Left forelimb (tissue), 1 donor: ENCODE measurements at places on chromosomes 5 and 9.

DNA sequence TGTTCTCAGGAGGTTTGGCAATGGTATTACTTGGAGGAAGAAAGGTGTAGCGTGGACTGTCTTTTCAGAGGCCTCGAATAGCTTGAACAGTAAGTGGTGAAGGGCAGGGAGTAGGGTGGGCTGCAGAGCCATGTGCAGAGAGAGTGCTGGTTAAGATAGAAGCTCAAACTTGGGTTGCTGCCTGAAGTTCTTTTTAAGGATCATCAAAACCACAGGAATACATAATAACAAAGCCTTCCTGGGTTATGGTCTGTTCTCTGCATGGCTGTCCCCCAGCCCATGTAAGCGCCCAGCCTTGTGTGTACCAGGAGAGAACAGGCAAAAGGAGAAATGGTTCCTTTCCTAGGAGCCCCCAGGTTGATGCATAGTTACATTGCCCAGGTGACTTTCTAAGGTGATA is 43.9 kb downstream of the RCL1 start:
- DNase-seq, result no peak

- no peak for DNase-seq
Observed at GRCh38 chr9:116096853-116097252, 56.7 kb upstream of the PAPPA start.

DNA sequence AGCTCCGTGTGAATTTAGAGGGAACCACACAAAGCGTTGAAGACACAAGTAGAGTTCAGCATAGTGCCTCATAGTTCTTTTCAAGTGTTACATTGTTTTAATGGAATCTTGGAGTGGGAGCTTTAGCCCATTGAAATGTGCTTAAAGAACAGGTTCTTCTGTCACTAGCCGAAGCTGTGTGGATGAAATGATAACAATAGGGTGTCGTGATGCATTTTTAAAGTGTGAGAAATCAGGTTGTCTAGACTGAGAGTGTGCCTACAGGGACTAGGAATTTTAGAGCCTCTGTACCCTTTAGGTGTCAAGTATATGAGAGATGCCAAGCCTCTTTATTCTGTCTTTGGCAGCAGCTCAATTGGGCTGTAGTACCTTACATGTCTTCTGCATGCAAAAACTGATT is 83.0 kb downstream of the NDUFS4 start:
- no peak for DNase-seq

DNA sequence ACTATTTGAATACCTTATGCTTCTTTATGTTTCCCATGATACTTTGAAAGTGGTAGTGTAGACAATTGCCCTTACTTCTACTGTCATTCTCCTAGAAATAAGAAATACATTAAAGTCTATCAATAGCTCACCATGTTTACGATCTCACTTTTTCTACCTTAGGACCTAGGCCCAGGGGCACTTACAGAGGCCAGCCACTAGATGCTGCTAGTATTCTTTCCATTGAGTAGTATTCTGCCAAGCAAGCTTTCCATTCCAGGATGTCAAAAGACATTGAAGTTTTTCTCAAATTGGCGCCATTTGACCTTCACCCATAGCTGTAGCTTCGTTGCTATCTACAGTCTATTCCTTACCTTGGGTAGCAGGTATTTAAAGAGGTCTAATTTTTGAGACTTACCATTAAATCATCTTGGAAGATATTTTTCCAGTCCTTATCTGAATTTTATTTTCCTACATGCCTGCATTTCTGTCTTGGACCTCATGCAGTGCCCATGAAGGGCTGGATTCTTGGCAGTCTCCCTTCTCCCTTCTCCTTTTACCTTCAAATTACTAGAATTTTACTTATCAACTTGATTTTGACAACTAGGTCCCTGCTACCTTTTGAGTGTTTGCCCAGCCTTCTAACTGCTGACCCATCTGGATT is 246.0 kb upstream of the NUDT12 start:
- DNase-seq, result no peak

- DNase-seq, result no peak
Observed at GRCh38 chr9:91174772-91175171, 186.9 kb downstream of the AUH start.

DNA sequence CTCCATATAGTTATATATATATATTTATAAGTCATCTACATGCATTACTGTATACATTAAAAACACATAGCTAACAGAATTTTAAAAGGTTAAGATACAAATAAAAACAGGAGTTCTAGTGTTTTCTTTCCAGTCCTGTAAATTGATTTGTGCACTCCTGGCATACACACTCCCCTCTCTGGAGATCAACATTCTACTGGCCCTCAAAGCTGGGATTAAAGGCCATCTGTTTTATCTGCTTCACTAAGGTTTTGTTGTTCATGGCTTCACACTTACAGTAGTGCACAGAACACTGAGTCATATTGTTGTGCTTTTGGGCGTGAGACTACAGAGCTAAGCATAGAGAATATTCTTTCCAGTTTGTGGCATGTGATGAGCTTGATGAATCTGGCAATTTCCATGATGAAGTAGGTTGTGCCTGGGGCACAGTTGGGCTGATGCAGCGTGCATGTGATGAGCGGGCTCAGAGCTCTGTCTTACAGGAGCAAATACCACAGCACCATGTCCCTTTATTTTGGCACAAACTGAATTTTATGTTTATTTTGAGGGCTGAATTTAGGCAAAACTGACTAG is 98.2 kb downstream of the TAF11L14 start:
- no peak for DNase-seq

- no peak for DNase-seq
Observed at GRCh38 chr5:65127161-65127901, 354.4 kb downstream of the ADAMTS6 start.

GRCh38 chr5:26003966-26004365 is 1034.4 kb downstream of the CDH9 start:
- no peak for DNase-seq

DNA sequence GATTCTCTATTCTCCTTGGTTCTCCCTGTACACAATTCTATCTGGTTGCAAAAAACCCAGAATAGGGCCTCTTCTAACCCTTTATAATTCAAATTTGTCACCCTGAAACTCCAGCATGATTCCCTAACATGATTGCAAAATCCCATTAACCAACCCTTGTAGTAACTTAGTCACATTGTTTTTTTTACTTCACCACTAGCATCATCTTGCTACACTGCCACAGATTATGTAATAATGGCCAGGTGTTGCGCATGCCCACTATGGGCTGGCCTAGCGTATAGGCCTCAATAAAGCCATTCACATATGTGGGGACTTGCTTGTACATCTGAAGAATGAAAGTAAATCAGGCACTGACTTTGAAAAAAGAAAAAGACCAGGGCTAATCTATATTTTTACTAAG is 25.7 kb downstream of the FAM170A start:
- no peak for DNase-seq

DNA sequence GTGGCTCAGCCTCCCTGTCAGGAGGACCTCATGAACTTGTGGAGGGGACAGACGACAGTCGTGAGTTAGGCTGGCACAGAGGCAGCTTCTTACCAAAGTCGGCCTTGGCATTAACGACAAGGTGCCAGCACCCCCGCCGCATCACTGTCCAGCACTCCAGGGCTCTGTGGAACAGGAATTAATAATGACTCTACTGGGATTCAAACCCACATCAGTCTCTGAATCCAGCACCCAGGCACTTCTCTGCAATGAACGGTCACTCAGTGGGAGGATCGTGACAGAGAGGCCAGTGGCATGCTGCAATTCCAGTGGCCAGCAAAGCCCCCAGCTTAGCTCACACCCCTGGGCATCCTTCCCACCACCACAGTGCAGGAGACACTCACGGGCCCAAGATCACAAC is 263.3 kb upstream of the ADAMTS16 start:
- DNase-seq, result no peak

GRCh38 chr9:89994988-89995613 is 390.3 kb downstream of the GADD45G start:
- DNase-seq, result no peak

DNA sequence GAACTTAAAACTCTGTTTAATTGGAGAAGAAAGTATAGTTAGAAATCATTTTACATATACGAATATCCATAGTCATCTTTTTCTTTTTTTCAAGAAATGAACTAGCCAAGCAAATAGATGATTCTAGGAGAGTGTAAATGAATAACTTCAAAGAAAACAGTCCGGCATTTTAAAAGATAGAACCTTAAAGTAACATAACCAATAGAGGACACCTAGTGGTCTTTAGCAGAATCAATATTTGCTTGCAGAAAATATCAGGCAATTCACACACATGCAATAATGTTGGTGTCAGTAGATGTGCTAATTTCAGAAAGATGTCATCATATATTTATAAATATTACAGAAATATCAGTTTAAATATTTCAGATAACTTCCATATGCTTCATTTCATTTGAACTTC is 57.1 kb downstream of the HCN1 start:
- DNase-seq, result no peak

DNA sequence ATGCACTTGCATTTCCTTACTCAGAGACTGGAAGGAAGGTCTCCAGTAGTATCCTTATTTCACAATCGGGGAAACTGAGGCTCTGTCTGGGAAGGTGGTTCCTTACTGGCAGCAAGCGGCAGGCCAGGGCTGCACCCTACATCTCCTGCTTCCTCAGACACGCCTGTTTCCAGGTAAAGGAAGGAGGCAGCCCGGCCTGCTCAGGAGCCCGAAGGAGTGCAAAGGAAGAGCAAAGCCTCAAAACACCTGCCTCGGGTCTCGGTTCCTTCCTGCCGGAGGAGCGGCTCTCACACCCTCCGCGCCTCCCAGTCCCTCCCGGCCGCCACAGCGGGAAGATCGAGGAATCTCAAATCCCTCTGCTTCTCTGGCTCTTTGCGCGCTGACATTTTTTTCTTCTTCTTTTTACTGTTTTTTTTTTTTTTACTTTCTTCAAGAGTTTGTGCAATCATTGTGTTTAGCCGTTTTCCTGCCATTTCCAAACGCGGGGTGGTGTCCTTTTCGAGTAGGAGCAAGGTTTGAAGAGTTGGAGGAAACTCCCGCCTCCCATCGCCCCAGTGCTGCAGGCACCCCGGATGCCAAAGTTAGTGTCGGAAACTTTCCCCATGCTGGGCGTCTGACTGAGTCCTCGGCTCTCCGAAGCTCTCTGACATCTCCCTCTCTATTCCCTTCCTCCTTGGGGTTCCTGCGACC is 1.0 kb downstream of the GGTA1 start:
- DNase-seq, result no peak
